ENCODE measurements at places on chromosomes 13 and 19.

DNA sequence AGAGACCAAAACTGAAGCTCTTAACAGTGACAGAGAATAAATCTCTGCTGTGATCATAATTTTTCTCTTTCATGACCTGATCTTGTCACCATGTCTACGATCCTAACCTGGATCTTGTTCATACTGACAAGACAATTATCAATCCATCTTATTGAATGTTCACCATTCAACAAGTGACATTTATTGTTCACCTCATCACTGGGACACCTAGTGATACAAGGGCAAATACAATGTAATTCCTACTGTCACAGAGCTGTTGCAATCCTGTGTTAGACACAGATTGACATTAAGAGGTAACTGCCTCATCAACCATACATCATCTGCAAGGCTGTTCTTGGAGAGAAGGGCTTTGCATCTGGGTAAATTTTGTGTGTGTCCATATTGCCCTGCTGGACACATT is 942.4 kb upstream of the PRR20A start:
- no peak for DNase-seq

DNA sequence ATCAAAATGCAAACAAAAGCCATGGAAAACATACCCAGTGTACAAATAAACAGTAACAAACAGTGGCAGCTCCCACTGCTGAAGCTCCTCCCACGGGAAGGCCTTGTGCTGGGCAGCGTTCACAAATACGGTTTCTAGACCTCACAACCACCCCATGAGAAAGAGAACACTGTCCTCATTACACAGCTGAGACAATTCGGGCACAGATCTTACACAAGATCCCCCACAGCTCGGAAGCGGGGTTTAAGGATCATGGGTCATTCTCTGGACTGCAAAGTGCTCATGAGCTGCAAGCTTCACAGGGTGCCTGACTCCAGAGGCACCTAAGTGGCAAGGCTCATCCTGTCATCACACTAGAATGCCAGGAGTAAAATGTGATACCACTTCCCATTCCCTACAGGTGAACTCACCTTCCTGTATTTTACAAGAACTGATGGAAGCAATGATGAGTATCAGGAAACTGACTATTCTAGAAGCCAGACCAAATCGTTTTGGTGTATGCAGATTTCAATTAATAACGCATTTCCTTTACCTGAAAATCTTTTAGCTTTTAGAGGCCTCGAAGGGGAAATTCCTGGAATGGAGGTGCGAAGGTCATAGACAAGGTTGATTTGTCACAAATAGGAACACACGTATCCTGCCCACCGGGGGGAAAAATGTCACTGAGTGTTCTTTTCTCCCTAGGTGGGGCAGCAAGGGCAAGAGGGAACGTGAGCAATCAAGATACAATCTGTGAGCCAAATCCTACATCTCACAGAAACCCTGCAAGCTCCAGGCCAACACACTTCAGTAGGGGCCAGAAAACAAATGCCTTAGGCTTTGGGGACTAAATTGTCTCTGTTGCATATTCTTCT is 41.2 kb downstream of the STK24 start:
- DNase-seq: peak; percentile 86

DNA sequence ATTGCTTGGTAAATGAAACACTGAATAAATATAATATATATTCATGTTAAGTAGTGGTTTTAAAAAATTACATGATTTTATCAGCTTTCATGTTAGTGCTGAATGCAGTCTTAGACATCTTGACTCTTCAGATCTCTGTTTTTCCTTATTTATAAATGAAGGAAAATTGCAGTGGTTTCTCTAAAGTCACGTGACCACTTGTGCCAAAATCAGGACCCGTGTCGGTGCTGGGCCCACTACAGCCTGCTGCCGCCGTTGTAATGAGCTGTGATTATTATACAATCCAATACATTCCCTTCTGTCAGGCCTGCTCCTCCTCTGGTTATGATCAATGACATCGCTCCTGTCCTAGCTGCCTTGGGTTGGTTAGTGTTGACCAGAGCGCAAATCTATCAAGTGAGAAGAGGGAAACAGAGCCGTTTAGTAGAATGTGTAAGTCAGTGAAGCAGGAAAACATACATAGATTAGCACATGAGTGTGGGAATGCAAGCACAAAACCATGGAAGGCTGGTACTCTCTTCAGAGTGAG is 88.2 kb downstream of the AKAP11 start:
- no peak for DNase-seq

DNA sequence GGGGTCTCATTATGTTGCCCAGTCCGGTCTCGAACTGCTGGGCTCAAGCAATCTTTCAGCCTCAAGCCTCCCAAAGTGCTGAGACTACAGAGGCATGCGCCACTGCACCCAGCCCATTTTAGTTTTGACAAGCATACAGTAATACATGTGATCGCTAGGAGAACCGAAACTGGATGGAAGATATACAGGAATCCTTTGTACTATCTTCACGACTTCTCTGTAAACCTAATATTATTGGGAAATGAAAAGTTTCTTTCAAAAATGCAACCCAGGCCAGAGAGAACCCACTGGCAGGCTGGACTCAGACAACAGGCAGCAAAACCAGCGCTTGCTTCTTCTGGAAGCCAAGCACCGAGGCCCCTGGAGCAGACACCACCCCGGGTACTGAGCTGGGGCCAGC is 9.4 kb downstream of the C19orf12 start:
- no peak for DNase-seq

- no peak for DNase-seq
Measured at GRCh38 chr13:70362820-70363570, 254.7 kb upstream of the KLHL1 start.

DNA sequence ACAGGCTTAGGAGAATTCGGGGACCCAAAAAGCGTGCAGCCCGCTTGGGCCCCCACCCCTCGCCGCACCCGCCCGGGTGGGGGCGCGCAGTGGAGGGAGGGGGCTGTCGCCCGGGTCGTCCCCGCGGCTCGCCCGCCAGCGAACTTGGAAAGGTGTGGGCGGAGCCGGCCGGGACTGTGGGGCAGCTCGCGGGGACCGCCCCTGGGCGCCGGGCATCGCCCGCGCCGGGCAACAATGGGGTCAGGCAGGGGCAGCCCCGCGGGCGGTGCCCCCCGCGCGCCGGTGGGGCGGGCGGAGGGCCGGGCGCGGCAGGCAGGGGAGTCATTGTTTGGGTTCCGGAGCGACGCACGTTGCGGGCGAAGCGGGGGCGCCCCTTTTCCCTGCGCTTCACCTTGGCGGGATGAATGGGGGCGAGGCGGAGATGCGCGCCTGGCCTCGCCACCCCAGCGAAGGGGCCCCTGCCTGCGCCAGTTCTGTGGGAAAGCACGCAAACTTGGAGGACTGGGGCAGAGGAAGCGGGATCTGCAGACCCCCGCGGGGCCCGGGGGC is 647 bp upstream of the KLF12 start:
- no peak for DNase-seq

- no peak for DNase-seq
Measured at GRCh38 chr19:13241231-13242104, 91.3 kb downstream of the IER2 start.

- DNase-seq: no peak
Measured at GRCh38 chr19:7441468-7442146, 47.2 kb downstream of the PEX11G start.

GRCh38 chr19:2330255-2330631 is 1.8 kb downstream of the SPPL2B start:
- no peak for DNase-seq

GRCh38 chr19:2043961-2044708 is 6.9 kb downstream of the MKNK2 start:
- no peak for DNase-seq

DNA sequence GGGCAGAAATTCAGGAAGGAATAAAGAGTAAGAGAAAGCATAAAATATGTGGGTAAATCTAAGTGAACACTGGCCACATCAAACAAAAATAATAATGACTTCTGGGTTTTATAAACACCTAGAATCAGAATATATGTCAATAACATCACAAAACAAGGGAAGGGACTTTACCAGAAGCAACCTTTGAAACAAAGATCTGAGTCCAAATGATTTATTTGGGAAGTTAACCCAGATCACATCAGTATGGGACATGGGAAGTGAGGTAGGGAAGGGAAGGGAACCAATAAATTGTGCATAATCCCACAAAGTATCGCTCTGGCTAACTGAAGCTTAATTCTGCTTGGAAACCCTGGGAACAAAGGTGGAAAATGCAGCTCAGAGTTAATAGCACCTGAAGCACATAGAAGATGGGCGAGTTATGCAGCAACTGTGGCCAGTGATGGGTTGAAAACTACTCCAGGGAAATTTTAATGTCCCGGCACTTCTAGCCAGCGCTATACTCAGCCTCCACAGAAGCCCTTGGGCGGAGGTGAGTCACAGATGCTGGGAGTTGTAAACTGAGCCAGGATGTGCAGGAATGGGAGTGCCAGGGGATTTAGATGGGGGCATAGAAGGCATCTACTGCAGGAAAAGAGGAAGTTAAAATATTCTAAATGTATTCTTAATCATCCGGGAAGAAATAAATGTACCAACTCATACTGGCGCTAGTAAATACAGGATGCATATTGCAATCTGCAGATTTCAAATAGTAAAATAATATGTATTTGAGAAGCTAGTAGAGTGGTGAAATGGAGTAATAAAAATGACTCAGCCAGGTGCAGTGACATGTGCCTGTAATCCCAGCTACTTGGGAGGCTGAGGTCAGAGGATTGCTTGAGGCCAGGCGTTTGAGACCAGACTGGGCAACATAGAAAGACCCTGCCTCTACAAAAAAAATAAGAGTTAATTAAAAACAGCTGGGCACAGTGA is 34.2 kb upstream of the CEBPG start:
- DNase-seq: peak; percentile 85

- DNase-seq: peak; percentile 57
Measured at GRCh38 chr13:34037636-34038540, 219.9 kb downstream of the RFC3 start.

DNA sequence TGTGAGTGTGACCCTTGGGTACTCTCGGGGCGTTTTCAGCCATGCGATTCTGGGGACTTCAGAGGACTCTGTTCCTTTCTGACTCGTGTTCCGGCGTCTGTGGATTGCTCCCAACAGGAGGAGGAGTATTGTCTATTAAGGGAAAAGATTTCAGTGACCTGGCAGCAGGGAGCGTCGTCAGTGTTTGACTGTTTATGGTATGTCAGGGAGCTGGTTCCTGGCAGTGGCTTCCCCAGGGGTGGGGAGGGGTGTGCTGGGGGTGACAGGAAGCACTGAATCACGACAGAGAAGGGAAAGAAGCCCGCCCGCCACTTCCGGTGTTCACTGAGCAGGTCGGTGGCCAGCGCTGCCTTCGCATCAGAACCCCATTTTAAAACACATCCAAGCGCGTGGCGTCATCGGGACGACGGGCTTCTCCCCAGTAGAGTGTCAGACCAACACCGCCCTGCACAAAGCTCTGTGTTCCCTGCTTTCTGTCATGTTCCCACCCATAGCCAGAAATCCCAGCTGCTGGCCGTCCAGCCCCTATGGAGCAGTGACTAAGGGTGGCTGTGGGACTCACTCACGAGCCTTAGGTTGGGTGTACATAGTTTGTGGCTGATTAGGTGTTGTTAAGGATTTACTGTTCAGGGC is 33.8 kb downstream of the COL4A2 start:
- no peak for DNase-seq

GRCh38 chr19:16591803-16592556 is 19.8 kb upstream of the SLC35E1 start:
- DNase-seq: no peak

DNA sequence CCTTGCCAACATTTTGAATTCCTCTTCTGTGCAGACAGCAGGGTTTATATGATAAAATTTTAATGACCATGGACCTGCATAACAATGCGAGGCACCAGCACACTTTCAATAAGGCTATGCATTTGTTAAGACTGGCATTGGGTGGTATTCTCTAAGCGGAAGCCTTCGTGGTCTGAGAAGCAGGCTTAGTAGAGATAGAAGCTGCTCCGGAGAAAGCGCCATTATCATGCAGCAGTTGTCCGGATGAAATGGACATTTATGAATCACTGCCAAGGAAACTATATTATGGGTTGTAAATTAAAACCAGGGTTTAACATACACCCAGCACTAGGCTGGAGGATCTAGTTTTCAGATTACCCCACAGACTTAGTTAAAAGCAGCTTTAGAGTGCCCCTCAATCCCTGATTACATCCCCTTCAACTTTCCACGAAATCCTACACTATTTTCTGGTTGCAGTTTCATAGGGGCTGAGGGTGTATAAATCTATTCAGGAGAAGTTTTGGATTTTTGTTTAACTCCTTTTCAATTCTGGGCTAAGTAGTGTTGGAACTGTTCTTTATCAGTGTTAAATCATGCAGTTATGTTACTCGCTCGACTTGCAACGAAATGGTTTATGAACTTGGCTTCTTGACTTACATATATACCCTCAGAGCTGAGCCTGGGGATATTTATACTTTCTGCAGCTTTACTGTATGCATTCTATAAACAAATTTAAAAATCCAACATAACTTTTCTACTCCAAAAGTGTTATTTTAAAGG is 193.3 kb downstream of the PCDH9 start:
- DNase-seq: no peak

DNA sequence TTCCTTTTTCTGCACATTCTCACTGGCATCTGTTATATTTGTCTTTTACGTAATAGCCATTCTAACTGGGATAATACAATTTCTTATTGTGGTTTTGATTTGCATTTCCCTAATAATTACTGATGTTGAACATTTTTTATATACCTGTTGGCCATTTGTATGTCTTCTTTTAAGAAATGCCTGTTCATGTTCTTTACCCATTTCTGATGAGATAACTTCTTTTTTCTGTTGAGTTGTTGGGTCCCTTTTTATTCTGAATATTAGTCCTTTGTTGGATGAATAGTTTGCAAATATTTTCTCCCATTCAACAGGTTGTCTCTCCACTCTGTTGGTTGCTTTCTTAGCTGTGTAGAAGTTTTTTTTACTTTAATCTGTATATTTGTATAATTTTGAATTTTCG is 147.7 kb upstream of the TRPC4 start:
- DNase-seq: no peak

DNA sequence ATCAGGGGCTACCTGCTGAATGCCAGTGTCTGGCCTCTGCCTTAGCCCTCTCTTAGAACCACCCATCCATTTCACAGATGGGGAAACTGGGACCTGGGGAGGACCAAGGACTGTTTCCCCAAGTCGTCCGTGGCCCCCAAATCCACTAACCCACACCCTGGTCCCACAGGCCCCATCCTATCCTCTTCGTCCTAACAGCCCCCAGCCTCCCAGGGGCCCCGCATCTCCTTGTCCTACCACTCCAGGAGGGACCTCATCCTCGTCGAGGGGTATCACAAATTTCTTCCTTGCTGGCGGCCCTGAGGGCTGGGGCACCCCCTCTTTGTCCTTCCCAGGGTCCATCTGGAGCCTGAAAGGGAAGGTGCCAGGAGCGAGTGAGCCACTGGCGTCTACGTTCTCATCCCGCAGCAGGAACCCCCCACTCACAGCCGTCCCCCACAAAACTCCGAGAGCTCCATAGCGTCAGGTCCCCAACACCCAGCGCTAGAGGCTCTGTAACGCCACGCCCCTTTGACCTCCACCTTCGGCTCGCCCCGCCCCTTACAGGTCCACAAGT is 606 bp downstream of the ERCC1 start:
- no peak for DNase-seq

- no peak for DNase-seq
Measured at GRCh38 chr19:57106722-57107235, 13.0 kb upstream of the USP29 start.

Data from foreskin keratinocyte (primary cell).